ENCODE measurements at places on chromosomes 1 and 21.

DNA sequence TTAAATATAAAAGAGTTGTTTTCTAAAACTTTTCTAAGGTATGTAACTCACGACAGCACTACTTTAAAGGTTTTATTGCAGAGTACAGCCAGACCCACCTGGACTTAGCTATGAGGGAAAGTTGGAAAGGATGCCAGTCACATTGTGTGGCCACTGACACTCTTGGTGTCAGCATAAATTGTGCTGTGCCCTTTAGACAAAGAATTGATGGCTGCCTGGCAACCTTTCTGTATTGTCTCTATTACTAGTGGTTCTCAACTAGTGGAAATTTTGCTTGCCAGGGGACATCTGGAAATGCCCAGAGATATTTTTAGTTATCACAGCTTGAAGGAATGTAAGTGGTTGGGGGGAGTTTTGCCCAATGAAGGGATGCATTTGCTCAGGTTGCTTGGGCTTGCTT is 117.5 kb upstream of the APP start:
- DNase-seq: no peak

- DNase-seq: no peak
These were observed 112.0 kb downstream of the PDE4B start for GRCh38 chr1:65904681-65905083.

DNA sequence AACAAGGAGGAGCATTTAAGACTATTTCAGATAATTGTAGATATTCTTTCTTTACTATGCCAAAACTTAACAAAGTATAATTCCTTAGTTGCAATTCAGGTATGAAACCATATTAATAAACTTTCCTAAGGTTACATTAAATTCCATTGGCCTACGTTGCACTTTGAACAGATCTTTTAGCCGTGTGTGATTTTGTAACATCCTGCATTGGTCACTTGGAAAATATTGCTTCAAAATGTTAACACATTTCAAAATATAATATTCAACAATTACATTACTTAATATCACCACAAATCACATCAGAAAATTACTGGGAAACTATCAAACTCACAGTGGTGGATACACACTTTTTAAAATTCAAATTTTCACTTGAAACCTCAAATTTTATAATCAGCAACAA is 20.2 kb downstream of the ETS2 start:
- no peak for DNase-seq

- no peak for DNase-seq
These were observed 83.4 kb downstream of the CACHD1 start for GRCh38 chr1:64553285-64553684.

GRCh38 chr1:41895552-41895951 is 23.2 kb downstream of the HIVEP3 start:
- no peak for DNase-seq

GRCh38 chr1:14261395-14261794 is 337.1 kb upstream of the KAZN start:
- no peak for DNase-seq

- no peak for DNase-seq
These were observed 34.6 kb upstream of the RRP15 start for GRCh38 chr1:218250492-218250891.

GRCh38 chr1:66269222-66269621 is 264.7 kb upstream of the SGIP1 start:
- DNase-seq: no peak

DNA sequence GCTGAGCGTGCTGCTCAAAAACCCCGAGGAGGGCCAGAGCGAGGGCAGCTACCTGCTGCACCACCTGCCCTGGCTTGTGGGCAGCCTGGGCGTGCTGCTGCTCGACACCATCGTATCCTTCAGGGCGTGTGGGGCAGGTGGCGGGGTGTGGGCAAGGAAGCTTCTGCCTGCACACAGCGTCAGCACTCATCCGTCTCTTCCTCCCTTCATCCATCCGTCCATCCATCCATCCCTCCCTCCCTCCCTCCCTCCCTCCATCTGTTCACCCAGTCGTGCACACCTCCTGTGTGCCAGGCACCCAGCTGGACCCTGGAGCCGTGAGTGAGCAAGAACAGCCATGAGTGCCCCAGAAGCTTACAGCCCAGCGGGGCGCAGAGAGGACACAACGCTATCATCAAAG is 15.2 kb downstream of the SLC66A1 start:
- DNase-seq: no peak

GRCh38 chr1:88311265-88311664 is 372.8 kb upstream of the PKN2 start:
- DNase-seq: no peak

GRCh38 chr21:34524646-34525601 is 12.9 kb upstream of the KCNE1 start:
- no peak for DNase-seq

DNA sequence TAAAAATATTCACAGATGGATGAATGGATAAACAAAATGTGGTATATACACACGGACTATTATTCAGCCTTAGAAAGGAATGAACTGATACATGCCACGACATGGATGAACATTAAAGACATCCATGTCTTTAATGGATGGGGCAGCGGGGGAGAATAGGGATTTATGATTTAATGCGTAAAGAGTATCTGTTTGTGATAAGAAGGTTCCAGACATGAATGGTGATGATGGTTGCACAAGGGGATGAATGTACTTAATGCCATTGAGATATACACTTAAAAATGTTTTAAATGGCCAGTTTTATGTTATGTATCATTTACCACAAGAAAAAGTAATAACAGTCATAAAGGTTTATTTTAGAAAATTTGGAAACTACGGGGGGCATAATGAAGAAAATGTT is 108.6 kb upstream of the WLS start:
- no peak for DNase-seq

DNA sequence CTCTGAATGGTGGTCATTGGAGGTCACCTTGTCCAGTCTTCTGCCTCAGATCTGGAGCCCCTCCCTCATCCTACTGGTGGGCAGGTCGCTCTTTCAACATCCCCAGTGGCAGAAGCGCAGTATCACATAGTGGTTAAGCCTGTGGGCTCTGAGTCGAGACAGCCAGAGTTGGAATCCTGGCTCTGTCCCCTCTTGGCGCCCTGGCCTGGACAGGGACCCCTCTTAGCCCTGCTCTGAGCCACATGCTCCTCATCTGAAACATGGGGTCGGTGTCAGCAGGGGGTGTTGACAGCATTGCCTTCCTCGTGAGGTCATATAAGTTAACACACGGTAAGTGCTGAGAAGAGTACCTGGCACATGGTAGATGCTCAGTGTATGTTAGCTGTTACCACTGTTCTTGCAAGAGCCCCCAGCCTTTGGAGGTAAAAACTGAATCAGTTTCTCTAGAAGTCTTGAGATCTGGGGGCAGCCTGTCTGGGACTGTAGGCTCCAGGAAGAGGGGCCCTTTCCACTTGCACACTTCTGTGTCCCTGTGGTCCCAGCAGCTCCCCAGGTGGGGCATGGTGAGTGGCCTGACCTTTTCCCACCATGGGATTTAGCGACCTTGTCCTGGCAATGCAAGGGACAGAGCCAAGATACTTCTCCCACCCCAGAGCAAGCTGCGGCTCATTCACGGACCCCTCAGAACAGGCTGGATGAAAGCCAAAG is 6.4 kb downstream of the ZC3H12A start:
- no peak for DNase-seq

DNA sequence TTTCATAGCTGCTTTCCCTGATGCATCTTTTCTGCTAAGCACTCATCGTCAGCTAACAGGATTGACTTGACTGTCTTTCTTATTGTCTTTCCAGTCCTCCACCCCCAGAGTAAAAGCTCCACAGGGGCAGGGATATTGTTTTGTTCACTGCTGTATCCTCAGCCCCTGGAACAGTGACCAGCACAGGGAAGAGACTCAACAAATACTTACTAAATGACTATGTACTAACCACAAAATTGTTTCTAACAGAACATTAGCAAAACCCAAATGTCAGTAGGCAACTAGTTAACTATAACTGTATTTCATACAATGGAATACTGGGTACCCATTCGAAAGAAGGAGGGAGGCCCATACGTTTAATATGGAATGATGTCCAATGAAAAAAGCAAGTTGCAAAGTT is 53.0 kb downstream of the BCAR3 start:
- DNase-seq: no peak

DNA sequence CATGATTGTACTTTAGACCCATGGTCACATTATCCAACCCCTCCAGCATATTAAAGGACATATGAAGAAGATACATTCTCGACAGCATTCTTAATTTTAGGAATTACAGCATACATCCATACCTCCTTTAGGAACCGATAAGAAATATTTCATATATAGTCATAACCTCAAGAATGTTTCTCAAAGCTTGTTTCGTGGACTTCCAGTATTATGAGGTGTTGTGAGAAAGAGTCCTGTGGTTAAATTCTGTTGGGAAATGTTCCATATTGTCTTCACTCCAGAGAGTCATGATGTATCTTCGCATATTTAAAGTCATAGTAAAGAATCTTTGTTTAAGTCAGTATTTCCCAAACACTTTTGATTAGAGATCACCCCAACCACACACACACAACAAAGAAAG is 321.0 kb upstream of the SNX7 start:
- no peak for DNase-seq

- no peak for DNase-seq
These were observed 28.1 kb upstream of the RNF19B start for GRCh38 chr1:32992489-32993323.

DNA sequence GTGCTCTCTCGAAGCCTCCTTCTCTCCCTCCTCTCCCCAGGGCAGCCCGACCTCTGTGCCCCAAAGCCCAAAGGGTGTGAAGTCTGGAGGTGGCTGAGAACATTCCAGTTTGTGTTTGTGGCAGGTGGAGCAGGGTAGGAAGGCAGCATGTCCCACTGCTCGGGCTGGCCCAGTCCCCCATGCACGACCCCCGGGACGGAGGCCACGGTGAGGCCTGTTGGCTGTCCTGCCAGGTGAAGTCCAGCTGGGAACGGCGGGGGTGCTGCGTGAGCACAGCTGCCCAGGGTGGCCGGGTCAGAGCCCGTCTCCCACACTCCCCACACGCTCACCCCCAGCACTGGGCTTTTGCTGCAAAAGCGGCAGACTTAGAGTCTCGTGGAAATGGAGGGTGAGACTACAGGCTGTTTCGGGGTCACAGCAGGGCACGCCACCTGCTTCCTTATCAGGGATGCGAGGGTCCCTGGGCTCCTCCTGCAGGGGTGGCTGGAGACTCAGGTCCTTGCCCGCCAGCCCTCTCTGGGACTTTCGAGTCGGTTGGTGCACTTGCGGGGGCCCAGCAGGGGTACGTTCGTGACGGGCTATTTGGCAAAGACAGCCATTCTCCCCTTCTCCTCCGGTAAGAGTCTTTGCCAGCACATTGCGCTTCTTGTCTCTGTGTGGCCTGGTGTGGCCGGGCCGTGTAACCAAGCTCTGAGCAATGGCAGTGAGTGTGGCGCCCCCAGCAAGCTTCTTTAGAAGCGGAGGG is 40.3 kb downstream of the MORN1 start:
- no peak for DNase-seq

GRCh38 chr1:225447650-225448089 is 19.8 kb upstream of the LBR start:
- DNase-seq: no peak

DNA sequence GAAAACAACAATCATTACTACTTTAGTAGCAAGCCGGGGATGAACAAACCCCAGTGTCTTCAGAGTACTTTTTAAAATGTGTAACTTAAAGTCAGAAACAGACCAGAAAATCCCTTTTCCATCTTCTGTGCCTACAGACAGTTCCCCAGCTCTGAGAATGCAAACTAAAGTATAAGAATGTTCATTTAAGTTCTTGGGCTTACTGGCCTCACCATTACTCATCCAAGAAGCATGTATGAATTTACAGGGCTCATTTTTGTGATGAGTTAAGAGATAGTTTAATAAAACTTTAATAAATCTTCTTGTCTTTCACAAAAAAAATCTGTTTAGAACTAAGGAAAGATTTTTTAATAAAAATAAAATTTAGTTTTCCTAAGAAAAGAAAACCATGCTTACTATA is 4.6 kb downstream of the LPGAT1 start:
- DNase-seq: no peak

- no peak for DNase-seq
These were observed 24.3 kb upstream of the SLC30A1 start for GRCh38 chr1:211603191-211603701.

DNA sequence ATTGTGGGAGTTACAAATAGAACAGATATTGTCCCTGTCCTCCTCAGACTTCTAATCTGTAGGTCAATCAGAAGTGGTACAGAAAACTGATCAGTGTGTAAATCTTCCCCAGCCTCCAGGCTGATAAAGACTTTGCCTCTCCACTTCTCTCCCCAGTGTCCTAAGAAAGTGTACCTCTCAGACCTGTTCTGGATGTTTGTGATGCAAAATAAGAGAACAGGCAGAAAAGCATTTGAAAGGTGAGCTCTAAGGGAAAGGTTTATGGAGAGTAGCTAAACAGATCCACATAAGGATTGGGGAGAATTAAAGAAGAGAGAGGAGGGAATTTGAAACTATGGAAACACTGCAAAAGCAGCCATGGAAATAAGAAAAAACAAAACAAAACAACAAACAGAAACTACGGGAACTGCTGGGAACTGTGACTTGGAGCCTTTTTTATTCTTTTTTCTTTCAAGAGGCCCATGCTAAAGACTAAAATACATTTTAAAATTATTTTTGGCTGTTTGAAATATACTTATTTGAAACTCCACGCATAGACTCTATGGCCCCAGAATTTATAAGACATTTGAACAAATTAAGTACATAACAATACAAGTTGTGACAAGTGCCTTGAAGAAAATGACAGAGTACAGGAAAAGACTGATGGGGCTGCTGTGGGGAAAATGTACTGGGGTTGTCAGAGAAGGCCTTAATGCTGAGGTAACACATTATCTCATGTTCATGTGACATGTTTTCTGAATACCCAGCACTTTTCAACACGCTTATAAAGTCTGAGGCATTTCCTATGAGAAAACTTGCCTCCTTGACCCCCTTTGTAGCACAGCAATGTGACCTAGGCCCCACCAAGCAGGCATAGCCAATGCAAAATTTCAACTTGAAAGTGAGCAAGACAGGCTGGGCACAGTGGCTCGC is 51.2 kb downstream of the TRAF5 start:
- DNase-seq: no peak

GRCh38 chr1:12152113-12152891 is 14.5 kb upstream of the TNFRSF1B start:
- no peak for DNase-seq

DNA sequence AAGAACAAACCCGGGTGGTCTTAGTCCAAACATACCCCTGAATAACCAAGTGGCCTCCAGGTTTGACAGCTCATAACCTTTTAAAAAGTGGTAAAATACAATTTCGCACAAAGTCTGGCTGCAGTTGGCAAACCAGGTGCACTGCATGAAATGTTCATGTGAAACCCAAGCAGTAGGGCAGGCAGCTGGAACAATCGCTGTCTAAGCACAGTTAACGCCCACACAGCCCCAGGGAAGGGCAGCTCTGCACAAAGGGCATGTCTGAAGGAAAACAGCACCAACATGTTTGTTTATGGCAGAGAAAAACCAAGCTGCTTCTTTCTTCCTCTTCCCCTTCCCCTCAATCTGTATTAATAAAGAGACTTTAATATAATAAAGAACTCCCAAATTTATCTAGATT is 49.5 kb downstream of the KIAA1614 start:
- DNase-seq: no peak

GRCh38 chr1:159867664-159868026 is 5.2 kb upstream of the VSIG8 start:
- DNase-seq: peak; percentile 97

- no peak for DNase-seq
These were observed 67.9 kb downstream of the ATP5PO start for GRCh38 chr21:33847588-33848248.
